GM13976 (cell line): ENCODE measurements at places on chromosomes 4 and X.

GRCh38 chrX:31260351-31260750, 188.5 kb upstream of the FTHL17 start:
- DNase-seq: no peak

GRCh38 chrX:24002167-24002566, 24.8 kb downstream of the KLHL15 start:
- DNase-seq: peak; percentile 41

DNA sequence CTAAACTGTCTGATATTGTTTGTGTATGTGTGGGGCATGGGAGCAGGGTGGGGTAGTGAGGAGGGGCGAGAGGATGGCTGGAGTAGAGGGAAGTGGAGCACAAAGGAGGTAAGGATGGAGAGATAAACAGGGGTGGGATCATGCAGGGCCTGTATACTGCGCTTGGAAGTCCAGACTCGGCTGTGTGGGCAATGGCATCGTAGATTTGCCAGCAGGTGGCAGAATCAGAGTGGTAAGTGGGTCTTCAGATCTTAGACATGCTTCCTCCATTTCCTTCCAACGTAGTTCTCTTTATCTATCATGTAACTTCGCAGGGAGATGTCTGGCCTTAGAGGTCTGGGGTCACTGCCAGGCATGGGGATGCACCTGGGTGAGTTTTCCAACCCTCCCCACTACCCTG, 155.5 kb downstream of the PDGFRA start:
- no peak for DNase-seq

GRCh38 chrX:154799556-154800348, 5.5 kb downstream of the MPP1 start:
- DNase-seq: no peak

DNA sequence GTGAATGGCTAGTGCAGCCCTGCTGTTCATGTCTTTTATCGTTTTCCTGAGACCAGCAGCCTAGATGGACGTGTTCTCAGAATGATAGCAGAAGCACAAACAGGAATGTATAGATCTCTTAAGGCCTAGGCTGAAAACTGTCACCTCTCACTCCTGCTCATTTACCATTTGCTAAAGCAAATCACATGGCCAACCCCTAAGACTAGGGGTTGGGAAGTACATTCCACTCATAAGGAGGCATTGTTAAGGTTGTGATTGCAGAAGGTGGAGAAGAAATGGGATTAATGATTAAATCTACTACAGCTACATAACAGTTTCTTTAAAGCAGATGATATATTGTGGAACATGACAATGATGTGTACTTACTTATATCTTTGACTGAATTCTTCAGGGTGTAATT, 536.8 kb upstream of the FTHL17 start:
- DNase-seq: no peak

GRCh38 chr4:184375027-184375426, 99.3 kb downstream of the IRF2 start:
- DNase-seq: no peak

DNA sequence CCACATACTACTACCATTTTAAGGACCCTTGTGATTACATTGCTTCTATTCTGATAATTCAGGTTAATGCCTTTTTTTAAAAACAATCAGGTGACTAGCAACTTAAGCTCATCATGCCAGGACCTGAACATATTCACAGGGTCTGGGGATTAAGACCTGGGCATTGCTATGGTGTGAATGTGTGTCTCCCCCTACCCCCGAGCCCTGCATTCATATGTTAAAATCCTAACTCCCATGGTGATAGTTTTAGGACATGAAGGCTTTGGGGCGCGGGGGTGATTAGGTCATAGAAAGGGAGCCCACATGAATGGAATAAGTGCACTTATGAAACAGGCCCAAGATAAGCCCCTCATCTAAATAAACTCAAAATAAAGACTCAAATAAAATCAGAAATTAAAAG, 734.4 kb upstream of the PABPC4L start:
- no peak for DNase-seq

DNA sequence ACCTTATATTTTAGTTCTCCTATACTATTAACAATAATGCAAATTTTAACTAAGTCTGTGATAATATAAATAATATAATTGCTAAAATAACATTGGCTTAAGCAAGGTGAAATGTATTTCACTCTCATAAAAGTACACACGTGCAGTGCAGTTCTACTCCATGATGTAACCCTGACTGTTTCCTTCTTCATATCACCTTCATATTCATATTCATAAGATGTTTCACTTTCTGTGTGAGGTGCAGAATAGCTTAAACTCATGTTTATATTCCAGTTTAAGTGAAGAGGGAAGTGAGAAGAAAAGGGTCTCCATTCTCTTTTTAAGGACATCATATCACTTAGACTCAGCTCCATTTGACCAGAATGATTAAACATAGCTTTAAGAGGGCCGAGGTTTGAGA, 1810.0 kb upstream of the PCDH10 start:
- DNase-seq: no peak

DNA sequence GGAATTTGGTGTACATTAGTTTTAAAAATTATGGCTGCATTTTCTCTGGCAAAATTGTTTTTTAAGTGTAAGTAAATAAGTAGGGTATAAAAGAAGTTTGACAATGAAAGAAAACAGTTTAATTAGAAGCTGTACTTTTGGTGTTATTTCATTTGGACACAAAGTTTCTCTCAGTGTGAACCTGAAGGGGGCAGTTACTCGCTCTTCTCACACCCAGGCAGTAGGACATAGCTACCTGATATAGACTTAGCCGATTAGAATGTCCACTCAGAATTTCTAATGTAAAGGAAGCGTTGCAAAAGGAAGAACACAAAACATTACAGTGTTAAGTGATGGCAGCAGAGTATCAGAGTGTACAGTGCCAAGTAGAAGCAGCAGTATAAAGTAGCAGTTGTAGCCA, 311.9 kb upstream of the TECRL start:
- DNase-seq: no peak

- DNase-seq: no peak
Measured at GRCh38 chr4:39305912-39306677, 60.1 kb downstream of the RFC1 start.

DNA sequence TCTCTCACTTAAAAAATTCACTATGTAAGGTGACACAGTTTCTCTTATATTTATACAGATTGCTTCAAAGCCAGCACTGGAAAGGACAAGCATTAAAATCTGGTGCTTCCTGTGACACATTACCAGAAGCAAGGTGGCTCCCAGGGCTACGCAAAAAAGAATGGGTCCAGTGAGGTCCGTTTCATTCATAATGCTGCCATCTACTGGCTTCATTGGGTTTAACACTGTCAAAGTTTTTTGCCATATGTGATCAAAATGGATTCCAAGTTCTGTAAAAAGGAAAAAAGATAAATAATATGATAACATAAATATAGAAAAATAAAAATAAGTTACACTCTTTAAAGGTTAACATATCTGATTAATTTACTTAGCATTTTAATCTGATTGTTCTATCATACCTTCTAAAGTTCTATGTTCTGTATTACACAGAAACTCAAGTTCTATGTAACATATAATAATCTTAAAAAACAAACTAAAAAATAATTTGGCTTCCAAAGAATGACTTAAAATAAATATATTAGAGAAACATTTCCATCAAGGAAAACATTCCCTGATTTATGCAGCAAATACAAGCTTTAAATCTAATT, 22.1 kb downstream of the YIPF7 start:
- DNase-seq: peak; percentile 54

GRCh38 chrX:134599184-134599914, 58.9 kb downstream of the PLAC1 start:
- DNase-seq: no peak

GRCh38 chrX:78314561-78314960, 12.8 kb downstream of the CYSLTR1 start:
- DNase-seq: no peak

DNA sequence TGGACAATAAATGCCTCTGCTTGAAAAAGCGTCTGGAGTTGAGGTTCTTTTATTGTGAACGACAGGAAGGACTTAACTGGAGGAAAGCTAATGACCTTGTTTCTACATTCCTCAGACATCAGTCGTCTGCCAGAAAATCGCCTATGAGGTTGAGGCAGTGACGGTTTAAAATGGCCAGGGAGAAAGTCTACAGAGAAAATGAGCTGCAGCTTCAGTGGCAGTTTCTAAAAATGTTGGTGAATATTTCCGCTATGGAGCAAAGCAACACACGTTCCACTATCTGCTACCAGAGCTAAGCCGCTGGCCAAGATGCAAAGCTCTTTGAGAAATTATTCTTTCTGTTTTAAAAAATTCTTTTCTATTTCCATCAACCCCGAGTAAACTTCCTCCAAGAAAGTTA, 116.9 kb upstream of the GALNT7 start:
- no peak for DNase-seq

GRCh38 chr4:181799561-181800069, 443.6 kb upstream of the TENM3 start:
- DNase-seq: no peak

DNA sequence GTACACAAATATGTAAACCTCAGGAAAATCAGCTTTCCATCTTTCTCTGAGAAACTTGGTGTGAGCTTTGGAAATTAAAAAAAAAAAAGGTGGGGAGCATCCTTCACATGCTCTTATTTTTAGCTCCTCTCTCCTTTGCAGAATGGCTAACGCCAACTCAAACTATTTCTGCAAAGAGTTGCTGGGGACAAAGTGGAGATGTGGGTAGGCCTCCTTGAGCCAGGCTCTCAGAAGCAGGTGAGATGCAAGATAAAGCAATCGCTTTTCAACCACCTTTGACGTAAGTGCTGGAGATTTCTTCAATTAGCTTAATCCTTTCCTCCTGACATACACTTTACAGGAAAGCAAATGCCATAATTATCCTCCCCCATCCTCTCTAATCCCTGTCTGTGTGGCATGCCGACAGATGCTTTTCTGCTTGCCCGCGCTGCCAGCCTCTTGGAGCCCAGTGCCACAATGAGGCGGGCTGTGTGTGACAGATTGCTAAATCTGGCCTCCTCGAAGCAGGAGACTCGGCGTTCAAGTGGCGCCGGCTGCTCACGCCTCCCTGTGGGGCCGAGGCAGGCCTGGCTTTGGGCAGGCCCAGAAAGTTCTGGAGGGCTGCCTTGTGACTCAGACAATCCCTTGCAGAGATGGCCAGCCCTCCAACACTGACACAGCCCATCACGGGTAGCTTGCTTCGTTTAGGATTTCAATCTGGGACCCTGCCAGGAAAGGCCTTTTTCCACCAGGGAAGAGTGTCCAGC, 64.9 kb upstream of the SOD3 start:
- DNase-seq: no peak

DNA sequence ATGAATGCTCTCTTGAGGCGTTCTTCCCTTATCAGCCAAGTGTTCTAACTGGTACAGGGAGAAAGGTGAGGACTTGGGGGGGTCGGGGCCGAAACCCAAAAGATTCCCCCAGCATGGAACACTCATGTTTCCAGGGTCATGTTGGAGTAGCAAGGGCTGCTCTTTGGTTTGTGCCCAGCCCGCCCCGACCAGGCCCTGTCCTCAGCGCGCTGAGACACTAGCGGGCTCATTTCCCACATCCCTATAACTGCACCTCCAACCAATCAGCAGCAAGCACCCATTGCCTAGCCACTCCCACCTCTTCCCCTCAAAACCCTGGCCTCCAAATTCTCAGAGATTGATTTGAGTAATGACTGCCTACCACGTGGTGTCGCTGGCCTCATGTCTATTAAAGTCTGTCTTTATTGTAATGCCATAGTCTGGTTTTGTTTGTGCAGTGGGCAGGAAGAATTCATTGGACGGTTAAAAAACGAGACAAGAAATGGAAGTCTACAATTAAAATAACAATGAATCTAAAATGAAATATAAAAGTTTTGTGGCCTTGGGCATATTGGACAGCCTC, 1928.4 kb downstream of the STIM2 start:
- no peak for DNase-seq

GRCh38 chr4:73589261-73589847, 30.9 kb downstream of the RASSF6 start:
- DNase-seq: no peak

GRCh38 chr4:136784326-136784725, 748.0 kb downstream of the PCDH18 start:
- no peak for DNase-seq
